Progenitor cell of endocrine pancreas (in vitro differentiated cells): ENCODE measurements at places on chromosomes 11 and 22. TPM values are rescaled to one million over a fixed set of nuclear protein-coding genes. Genes with fewer than 3 reads are reported as not detected.

DNA sequence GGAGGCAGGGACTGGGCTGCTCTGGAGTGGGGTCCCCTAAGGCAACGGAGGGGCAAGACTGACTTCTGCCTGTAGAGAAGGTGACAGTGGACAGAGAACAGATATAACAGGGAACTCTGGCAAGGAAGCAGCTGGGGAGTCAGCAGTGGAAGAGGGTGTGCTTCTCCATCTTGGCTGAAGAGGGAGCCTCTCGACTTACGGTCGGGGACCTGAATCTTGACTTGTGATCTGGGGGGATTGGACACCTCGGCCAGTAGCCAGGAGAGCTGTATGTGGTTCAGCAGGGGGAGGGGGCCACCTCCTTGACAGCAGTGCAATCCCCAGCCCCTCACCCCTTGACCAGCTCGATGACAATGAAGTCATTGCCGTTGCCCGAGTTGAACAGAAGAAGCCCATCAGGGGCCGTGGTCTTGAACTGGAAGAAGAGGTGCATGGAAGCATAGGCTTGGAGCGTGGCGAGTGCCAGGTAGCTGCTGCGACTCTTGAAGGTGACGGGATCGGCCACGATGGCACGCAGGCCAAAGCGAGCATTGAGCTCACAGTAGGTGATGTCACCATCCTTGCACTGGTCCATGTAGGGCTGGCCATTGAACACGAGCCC, 60.0 kb downstream of the SLC22A12 start:
- peaks cover 60% of the 10 kb centered on the region for H3K27me3 ChIP-seq
- peaks cover 2% of the 10 kb centered on the region for H3K4me1 ChIP-seq
- no peak overlapping the region for H3K27ac ChIP-seq
- no peaks in the 10 kb centered on the region for H3K36me3 ChIP-seq
- DNase-seq: no peak
- no peak overlapping the region for H3K4me3 ChIP-seq

DNA sequence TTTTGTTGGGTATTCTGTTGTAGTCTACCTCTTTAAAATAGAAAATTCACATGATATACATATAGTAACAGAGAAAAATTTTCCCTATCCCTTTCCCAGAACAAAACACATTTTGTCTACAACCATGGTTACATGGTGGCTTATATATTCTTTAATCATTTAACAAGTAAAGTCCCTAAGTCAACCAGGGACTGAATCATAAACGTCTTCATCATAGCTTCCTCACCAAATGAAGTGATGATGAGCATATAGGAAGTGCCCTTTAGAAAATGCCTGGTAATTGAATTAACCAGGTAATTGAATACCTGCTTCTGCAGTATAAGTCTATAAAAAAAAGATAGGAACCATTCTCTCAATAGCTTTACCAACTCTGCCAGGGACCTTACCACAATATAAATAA, 101.2 kb downstream of the APOL5 start:
- H3K27ac ChIP-seq: no peak overlapping the region
- no peak overlapping the region for H3K4me3 ChIP-seq
- peaks cover 44% of the 10 kb centered on the region for H3K4me1 ChIP-seq
- no peaks in the 10 kb centered on the region for H3K27me3 ChIP-seq
- DNase-seq: no peak

GRCh38 chr11:87002918-87003317, 34.8 kb upstream of the TMEM135 start:
- no peaks in the 10 kb centered on the region for H3K36me3 ChIP-seq
- no peak overlapping the region for H3K27ac ChIP-seq

GRCh38 chr11:130846606-130847005, 69.7 kb downstream of the SNX19 start:
- H3K27me3 ChIP-seq: peaks cover 12% of the 10 kb centered on the region
- no peak for DNase-seq
- H3K4me1 ChIP-seq: peaks cover 8% of the 10 kb centered on the region
- H3K36me3 ChIP-seq: no peaks in the 10 kb centered on the region
- H3K4me3 ChIP-seq: no peak overlapping the region
- H3K27ac ChIP-seq: no peak overlapping the region

GRCh38 chr11:12219757-12220156, 109.4 kb downstream of the MICAL2 start:
- H3K36me3 ChIP-seq: no peaks in the 10 kb centered on the region
- no peaks in the 10 kb centered on the region for H3K27me3 ChIP-seq
- no peak for DNase-seq
- peak overlapping the region; percentile 41 for H3K27ac ChIP-seq
- peaks cover 62% of the 10 kb centered on the region for H3K4me1 ChIP-seq

- no peaks in the 10 kb centered on the region for H3K27me3 ChIP-seq
- H3K36me3 ChIP-seq: no peaks in the 10 kb centered on the region
- DNase-seq: no peak
- no peak overlapping the region for H3K4me3 ChIP-seq
These were observed 8.1 kb upstream of the ANO3 start for GRCh38 chr11:26323837-26324236.

GRCh38 chr22:46042786-46043185, 65.8 kb upstream of the WNT7B start:
- no peaks in the 10 kb centered on the region for H3K36me3 ChIP-seq
- no peaks in the 10 kb centered on the region for H3K4me1 ChIP-seq
- H3K4me3 ChIP-seq: no peak overlapping the region
- H3K27me3 ChIP-seq: peaks cover 56% of the 10 kb centered on the region
- H3K27ac ChIP-seq: no peak overlapping the region
- no peak for DNase-seq

DNA sequence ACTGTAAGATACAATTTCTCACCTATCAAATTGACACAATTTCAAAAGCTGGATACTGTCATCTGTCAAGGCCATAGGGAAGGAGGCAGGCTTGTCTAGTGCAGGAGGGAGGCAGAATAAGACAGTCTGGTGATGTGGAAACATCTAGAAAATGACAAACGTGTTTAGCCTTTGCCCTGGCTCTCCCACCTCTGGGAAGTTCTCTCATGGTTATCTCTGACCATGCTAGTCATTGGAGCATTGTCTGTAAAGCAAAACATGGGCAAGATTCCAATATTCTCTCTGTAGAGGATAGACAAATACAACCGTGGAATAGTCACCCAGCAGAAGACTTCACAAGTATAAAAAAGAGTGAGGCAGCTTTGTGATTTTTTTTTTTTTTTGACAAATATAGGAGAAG, 9.1 kb upstream of the SERHL2 start:
- no peaks in the 10 kb centered on the region for H3K36me3 ChIP-seq
- H3K27me3 ChIP-seq: peaks cover 23% of the 10 kb centered on the region
- peaks cover 8% of the 10 kb centered on the region for H3K4me1 ChIP-seq
- no peak overlapping the region for H3K4me3 ChIP-seq

DNA sequence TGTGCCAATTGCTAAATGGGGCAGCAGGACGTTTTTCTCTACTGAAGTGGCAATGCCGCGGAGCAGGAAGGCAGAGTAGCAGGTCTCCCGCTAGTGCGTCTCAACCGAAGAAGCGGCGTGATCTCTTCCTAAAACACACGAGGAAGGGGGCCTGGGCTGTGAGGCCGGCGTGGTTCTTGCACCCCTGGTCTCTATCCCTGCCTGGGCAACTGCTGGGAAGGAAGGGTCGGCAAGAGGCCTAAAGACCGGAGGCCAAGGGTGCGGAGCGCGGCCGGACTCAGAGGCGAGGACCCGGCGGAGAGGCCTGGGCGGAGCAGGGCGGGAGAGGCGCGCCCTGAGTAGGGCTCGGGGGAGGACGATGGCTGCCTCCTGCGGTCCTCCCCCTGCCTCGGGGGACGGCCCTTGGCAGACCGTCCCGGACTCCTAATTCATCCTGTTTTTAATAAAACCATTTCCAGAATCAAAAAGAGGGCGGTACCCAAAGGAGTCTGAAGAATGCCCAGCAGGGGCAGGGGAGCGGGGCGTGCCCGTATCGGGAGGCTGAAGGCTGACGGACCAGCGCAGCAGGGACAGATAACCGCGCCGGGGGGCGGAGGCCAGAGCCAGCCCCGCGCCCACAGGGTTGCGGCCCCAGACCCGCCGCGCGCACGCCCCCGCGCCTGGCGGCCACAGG, 572 bp upstream of the APLP2 start:
- peaks cover 18% of the 10 kb centered on the region for H3K4me1 ChIP-seq
- peak overlapping the region; percentile 78 for H3K4me3 ChIP-seq
- H3K27me3 ChIP-seq: peaks cover 14% of the 10 kb centered on the region

DNA sequence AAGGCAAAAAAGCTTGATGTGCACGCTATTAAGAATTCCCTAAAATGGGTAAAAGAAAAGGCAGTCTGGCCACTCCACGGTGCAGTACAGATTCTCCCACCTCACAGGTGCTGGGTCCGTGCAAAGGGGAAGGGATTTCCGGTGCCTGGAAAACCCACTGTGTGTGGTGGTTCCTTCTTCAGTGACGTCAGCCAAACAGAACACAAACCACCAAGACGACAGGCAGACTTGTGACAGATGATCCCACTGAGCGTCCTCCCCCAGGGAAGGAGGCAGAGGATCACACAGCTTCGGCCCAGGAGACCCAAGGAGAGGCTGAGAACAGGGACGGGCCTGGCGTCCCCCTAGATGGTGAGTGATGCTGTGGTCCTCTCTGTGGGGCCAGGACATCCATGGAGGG, 18.6 kb downstream of the PHF21B start:
- H3K36me3 ChIP-seq: peaks cover 15% of the 10 kb centered on the region
- H3K4me3 ChIP-seq: no peak overlapping the region
- no peak overlapping the region for H3K27ac ChIP-seq
- peaks cover 14% of the 10 kb centered on the region for H3K4me1 ChIP-seq
- DNase-seq: no peak

The LRRC10B gene
- total RNA-seq: 1.2 and 2.0 TPM in 2 replicates

The SNX32 gene
- total RNA-seq: 3.6 and 4.6 TPM in 2 replicates

The GSTT2B gene
- total RNA-seq: 4.8 and 5.4 TPM in 2 replicates

The MYBPC3 gene
- 0.10 and 0.22 TPM in 2 replicates for total RNA-seq
